Activated CD8-positive, alpha-beta T cell treated with anti-CD3 and anti-CD28 coated beads for 36 hours (primary cell): ENCODE measurements at places on chromosomes 1 and 21. TPM values are rescaled to one million over a fixed set of nuclear protein-coding genes. Genes with fewer than 3 reads are reported as not detected.
A peak's percentile ranks its signal among the peaks of the same experiment; 100 is the strongest.

GRCh38 chr1:26529655-26530409, at the start of gene RPS6KA1:
Gene RPS6KA1, plus strand, starts transcription at chr1:26529761. Its CDS starts 160 bp downstream, at chr1:26529921.
- peak; percentile 61 for DNase-seq

- no peak for DNase-seq
Observed at GRCh38 chr1:234896477-234897389, 231.9 kb downstream of the TOMM20 start.

- peak; percentile 86 for DNase-seq
Observed at GRCh38 chr1:119712342-119713038, 756 bp downstream of the PHGDH start.

GRCh38 chr1:226892524-226892875, 22.1 kb downstream of the PSEN2 start:
- DNase-seq: no peak

GRCh38 chr1:189775343-189775742, 702.3 kb downstream of the BRINP3 start:
- DNase-seq: no peak

DNA sequence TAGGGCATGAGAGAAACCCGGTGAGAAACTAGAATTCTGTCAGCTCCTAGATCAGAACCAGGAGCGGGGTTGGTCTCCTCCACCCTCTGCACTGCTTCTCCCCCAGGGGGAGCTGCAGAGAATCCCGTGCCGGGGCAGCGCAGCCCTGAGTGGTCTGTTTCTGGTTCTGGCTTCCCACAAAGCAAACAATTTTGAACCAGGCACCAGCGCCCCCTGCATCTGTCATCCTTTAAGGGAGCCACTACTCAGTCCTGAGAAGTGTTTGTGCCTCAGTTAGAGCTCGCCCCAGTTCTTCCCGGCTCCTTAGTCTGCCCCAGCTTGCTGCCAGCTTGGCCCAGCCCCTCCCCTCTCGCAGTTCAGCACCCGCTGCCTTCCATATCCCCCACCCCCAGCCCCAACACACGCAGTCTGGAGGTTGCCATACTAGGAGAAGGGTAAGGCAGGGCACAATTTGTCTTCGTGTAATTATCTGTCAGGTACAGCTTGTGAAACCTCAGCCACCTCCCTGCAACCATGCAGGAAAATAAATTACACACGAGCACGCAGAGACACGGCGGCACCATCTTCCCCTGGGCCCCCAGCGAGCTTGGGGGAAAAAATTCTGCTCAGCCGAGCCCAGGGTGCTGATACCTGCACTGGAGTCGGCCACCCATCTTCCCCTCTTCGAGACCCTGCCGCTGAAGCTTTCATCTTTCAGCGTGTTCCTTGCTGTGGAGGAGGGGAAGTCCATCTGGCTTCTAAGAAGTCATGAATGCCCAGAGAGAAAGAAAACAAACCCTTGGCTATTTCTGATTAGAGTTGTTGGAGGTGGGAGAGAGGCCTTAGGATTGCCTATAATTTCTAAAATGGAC, 62.6 kb upstream of the CD1D start:
- DNase-seq: peak; percentile 67

DNA sequence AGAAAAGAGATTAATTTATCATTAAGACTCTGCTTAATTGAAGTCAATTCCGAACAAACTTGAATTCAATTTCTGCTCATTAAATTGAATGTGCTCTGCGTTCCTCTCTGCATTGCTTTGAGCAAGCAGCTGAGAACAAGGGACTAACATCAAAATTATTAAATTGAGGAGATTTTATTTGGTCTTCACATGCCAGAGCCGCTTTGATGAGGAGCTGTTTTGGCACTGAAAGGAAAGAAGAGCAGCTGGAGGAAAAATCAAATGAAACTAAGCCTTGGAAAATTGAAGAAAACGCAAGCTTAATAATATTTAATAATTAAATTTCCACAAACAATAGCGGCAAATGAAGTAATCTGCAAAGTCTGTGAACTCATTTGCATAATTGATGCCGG, 222.0 kb upstream of the PKN2 start:
- DNase-seq: no peak

GRCh38 chr1:223765719-223766340, 53.5 kb downstream of the CAPN2 start:
- DNase-seq: no peak

DNA sequence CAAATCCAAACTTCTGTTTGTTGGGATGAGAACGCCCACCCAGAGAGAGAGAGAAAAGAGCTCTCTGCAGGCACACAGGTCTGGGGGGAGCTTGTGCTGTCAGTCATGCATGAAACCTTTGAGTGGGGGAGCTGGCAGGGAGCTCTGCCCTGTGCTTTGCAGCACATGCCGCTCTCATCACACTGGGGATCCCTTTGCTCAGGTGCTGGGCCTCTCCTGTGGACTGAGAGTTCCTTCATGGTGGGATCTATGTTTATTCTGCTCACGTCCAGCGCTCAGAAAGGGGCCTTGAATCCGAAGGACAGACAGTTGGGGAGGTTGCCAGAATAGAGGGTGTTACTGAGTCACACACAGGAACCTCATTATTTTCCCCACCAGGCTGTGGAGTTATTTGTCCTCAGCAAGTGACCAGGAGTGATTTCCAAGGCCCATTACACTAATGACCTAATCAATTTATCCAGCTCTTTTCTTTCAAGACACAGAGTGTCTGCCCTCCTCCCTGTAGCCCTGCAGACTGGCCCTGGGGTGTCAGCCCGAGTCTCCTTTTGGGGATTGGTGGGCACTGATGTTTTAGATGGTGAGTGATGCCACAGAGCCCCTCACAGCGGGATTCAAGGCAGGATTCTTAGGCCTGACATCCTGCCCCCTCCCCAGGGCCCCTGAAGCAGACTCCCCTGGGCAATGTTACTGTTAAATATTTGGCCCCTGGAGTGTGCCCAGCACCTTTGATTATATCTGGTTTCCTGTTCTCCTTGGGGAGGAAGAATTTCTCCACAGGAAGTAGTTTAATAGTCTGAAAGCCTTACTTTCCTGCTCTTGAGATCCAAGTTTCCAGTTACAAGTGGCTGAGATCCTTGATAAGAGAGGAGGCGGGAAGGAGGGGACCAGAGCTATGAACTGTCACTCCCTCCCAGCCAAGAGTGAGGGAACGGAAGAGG, 22.3 kb downstream of the MYBPH start:
- no peak for DNase-seq

GRCh38 chr1:234778221-234779159, 168.5 kb upstream of the IRF2BP2 start:
- DNase-seq: no peak

GRCh38 chr1:54287176-54287650, 87.2 kb downstream of the MRPL37 start:
- peak; percentile 95 for DNase-seq

DNA sequence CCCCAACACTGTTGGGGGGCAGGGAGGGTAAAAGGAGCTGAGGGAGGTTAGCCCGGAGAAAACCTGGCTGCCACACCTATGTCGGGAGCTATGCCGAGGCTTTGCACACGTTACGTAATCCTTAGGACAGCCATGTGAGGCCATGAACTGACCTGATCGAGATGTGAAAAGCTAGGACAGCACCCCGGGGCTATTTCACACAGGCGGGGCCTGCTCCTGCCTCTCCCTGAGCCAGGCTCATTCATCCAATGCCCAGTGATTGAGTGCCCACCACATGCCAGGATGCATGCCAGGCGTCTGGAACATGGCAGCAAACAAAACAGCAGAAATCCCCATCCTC, 30.2 kb downstream of the LDLRAP1 start:
- DNase-seq: no peak

DNA sequence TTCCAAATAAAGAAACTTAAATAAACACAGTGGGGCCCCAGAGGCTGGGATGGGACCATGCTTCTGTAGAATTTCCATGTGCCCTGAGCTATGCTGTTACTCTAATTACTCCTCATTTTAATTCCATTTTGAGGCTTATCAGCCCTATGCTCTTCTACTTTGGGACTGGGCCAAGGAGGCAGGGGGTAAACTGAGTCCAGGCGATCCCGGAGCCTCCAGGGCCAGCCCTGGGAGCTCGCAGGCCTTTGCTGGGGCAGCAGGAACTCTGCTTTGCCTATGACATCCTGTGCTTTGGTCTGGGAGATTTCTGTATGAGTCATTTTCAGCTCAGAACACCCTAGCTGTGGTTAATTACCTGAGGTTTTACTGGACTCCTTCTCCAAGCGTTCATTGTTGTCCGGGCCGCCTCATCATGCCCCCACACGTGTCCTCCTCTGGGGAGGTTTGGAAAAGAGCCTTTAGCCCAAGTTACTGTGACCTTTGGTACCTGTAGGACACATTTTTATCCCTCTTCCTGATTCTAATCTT, 95.7 kb downstream of the RHOU start:
- DNase-seq: no peak

DNA sequence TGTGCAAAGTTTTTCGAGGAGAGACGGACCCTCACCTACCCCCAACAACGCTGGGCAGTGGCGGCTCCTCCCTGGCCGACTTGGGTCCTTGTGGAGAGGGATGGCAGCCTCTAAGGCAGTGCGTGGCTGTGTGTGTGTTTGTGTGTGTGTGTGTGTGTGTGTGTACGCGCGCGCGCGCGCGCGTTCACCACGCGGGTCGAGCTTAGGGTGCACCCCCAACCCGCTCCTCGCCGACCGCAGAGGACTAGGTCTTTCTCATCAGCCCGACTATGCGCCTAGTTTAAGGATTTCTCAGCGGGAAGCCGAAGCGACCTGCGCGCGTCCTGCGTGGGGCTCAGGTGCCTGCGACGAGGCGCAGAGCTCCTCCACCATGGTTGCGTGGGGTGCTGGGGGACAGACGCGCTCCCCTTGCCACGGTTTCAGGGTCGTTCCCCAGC, 940 bp downstream of the SOX13 start:
- no peak for DNase-seq

- DNase-seq: peak; percentile 71
Observed at GRCh38 chr1:32989160-32990050, 24.8 kb upstream of the RNF19B start.

DNA sequence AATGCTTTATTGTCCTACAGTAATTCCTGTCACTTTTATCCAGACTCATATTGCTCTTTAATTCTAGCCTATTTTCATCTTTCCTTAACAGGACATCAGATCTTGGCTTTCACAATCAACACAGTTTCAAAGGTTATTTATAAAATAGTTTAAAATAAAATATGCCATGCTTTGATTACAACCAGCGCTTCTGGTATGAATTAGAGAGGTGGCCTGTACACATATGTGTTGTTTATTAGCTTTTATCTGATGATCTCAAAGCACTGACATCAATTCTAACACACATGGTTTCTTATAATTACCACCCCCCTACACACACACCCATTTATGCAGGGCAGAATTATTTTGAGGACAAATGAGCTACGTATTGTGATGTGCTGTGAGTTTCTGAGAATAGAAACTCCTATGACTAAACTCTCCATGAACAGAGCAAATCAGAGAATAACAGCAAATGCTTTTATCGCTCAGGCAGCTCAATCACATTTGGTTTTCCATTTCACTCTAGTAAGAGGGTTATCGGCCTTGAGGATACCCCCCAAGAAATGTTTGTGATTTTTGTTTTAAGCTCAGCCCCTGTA, 18.0 kb downstream of the CD247 start:
- DNase-seq: no peak

GRCh38 chr1:83918688-83919285, 80.1 kb downstream of the TTLL7 start:
- DNase-seq: no peak

GRCh38 chr1:91750398-91750996, 135.5 kb downstream of the TGFBR3 start:
- no peak for DNase-seq

DNA sequence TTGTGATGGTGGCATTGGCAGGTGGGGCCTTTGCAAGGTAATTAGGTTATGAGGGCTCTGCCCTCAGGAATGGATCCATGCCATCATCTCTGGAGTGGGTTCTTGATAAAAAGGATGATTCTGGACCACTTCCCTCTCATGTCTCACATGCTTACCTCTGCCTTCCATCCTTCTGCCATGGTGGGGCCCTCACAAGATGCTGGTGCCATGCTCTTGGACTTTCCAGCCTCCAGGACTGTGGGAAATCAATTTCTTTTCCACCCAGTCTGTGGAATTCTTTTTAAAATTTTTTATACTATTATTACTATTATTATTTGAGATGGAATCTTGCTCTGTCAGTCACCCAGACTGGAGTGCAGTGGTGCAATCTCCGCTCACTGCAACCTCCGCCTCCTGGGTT, 57.3 kb downstream of the ACBD3 start:
- no peak for DNase-seq

GRCh38 chr1:103949779-103950178, 200.1 kb downstream of the AMY1C start:
- no peak for DNase-seq

GRCh38 chr1:234973426-234974250, 155.0 kb downstream of the TOMM20 start:
- no peak for DNase-seq

GRCh38 chr1:116482490-116482889, 88.3 kb downstream of the CD58 start:
- no peak for DNase-seq

- DNase-seq: no peak
Observed at GRCh38 chr1:87853576-87854351, 525.1 kb downstream of the LMO4 start.

DNA sequence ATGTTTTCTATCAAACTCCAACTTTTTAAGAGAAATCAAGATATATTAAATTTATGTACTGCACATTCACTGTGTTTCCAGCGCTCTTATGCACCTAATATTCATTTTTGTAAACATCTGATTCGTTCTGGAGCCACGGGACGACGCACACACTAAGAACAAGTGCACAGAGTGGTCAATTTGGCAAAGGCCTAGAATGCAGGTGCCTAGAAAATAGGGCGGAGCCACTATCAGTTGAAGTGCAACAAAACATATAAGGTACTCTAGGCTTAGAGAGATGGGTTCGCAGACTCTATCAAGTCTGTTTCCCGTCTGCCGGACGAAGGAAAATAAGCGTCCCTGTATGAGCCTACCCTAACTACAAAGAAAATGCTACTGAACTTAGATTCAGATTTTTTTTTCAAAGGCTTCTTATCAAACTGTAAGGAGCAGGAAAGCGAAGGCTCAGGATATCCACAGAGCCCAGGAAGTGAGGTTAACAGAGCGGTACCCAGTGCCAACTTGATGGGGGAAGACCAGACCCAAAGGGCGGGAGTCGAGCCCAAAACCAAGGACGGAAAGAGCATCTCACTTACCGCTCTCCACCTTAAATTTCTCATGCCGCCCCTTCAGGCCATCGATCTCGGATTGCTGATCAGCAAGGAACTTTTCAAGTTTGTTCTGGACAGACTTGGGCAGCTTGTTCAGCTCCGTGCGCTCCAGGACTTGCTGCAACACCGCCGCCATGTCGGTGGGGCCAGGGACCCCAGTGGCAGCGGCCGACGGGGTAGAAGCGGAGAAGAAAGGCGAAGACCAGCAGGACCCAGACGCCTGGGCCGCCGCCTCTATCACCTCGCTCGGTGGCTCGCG, 526 bp downstream of the TPR start:
- peak; percentile 65 for DNase-seq

Gene TARDBP
- total RNA-seq: 152 TPM

Gene OR2T11
- not detected for total RNA-seq

Gene SGIP1
- total RNA-seq: not detected

Gene SMG7
- total RNA-seq: 59.2 TPM

Gene DIRAS3
- 0.18 TPM for total RNA-seq

Gene OR2G3
- not detected for total RNA-seq

Gene CNR2
- total RNA-seq: 0.25 TPM
